ENCODE measurements at places on chromosomes 7 and 10.

GRCh38 chr10:72889391-72889831 lies 4.1 kb upstream of the OIT3 start:
- DNase-seq = no peak

DNA sequence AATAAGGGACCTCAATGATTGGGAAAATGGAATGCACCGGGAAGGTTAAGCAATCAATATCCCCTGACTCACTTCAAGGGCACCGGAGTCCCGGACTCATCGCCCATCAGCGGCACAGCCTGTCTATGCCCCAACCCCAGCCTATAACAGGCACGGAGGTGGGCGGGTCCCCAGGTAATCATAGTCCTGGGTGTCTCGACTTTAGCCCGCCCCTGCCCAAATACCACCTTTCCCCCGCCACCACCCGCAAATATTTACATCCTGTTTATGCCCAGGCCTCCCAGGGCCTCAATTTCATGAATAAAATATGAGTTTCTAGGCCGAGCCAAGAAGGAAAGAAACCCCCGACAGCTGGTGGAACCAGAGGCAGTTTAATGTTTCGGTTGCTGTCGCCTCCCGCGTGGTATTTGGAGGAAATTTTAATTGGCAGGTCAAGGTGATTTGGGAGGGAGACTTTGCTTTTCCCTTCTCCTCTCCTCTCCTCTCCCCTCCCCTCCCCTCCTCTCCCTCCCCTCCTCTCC lies 15.6 kb upstream of the RFC2 start:
- DNase-seq = peak; percentile 45

DNA sequence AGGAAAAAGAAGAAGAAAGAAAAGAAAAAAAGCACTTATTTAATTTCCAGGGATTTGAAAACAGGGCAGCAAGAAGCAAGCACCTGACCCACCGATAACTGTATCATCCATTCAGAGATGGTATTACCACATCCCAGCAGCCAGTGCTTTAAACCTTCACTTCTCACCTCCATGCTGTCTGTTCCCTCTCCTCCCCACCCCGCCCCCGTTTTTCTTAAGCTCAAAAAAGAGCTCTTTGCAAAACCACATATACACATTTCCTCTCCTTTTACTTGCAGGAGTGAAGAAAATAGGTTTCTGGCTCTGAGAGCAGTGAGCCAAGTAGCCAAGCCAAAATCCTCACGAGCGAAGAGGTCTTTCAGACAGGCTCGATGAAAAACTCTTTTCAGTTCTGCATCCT lies 2.2 kb downstream of the STOX1 start:
- DNase-seq = no peak

- no peak for DNase-seq
Observed at GRCh38 chr7:11690395-11690794, 141.6 kb downstream of the THSD7A start.

DNA sequence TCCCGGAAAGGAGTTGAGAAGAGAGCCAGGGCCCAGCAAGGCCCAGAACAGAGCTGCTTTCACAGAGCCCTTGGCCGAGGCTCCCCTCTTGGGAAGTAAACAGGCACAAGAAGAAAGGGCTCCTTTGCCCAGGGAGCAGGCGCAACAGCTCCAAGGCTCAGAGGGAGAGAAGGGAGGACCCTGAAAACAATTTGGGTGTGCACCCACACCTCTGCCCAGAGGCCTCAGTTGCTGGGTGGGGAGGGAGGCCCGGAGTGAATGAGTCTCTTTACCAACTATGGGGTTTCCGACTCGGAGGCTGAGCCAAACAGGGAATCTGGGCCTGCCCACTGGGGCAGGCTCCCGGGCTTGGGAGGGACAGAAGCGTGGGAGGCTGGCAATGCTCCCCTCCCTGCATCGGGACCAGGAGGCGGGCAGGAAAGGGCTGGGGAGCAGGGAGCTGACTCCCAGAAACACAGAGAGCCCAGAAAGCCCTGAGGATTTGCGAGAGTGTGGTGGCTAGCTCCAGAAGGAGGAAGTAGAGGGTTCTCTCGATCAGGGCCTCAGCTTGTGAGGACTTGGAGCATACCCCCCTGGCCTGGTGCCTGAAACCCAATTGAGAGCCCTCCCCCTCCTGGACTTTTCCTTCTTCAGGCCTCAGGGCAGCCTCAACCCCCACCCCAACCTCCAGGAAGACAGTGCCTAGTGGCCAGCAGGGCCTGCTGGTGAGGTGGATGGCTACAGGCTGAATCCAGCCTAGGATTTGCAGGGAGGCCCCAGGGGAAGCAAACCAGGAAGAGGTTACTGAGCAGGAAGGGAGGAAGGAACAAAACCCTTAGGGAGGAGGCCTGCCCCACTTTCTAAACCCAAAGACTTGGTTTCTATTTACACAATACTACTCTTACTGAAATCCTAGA lies 6.2 kb downstream of the C10orf105 start:
- DNase-seq = peak; percentile 94

DNA sequence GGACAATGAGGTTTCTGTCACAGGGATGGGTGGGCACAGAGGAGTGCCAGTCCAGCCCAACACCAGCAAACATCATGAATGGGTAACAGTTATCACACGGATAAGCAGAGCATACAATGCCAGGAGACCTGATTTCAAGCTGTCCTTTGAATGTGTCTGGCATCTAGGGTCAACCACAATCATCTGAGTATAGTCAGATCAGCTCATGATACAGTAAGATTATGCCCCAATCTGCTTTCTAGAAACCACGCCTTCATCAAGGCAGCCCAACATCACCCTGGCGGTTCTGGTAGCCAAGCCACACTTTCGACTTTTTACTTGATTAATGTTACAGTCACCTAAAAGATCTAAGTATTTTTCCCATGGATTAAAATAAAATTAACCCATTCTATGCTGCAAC lies 10.5 kb downstream of the FAM171A1 start:
- DNase-seq = no peak
